ENCODE measurements at places on chromosomes 13 and 19.

DNA sequence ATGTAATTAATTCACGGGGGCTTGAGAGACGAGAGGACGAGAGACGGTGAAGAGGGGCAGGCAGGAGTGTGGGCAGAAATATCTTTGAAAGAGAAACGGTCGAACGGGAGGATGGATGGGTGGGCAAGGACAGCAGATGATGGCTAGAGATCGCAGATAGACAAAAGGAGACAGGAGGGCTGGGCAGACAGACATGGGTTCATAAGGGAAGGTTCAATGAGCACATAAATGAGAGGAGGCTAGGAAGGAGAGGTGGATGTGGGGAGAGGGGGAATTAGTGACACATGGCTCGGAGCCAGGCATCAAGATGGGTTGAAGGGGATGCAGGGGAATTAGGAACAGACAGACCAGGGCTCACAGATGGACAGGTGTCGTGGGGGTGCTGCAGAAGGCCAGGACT lies 1.1 kb downstream of the SYT3 start:
- DNase-seq = no peak

DNA sequence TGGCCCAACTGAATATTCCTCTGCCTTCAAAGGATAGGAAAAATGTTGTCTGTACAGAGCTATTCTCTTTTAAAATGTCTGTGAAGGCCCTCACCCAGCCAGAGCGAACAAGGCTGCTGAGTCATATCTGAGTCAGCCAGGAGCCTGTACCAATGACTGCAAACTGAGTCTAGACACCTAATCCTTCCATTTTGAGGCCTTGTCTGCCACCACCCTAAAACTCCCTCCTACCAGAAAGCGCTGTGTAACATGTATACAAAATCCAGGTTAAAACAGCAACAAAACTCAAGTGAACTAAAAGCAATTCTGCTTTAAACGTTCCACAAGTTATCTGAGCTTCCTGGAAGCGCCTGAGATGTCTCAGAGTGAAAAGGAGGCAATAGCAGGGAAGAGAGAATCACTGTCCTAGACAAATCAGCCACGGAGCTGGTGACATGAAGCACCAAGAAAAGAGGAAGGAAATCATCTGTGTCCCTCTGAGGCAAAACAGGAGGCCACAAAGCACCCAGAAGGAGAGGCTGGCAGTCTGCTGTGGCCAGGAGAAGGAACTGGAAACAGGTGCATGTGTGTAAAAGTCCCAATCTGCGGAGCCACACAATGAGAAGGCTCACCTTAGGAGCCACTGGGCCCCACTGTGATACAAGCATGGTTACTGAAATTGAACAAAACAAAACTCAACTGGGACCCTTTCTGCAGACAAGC lies 10.2 kb downstream of the DHRS12 start:
- peak; percentile 78 for DNase-seq

DNA sequence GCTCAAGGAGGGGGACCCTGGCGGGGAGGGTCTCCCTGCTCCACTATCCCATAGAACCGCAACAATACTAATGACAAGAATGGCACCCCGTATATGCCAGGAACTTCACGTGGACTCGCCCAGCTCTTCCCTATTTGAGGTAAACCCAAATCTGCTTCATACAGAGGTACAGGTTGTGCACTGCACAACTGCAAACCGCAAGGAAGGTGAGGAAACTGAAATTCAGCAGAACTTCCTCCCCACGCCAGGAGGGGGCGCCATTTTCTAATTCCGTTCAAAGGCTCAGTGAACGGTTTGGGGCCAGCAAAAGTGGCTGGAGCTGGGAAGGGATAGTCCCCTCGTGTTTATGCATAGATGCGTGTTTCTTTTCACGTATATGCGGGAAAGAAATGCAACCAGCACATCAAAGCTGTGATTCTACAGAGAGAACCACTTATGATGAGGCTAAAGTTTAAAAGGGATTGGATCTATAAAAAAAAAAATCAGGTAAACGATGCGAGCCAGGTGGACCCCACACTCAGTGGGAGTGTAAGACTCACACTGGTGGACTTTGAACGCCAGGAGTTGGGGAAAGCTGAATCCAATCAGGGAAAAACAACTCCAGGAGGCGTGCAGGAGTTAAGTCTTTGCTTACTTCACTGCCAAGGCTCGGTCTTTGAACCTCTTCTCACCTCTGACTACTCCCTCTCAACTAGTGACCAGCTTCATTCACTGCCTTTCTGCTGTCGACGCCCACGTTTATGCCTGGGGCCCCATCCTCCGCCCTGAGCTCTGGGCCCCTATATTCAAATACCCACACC lies 20.3 kb downstream of the C19orf81 start:
- DNase-seq = peak; percentile 34

DNA sequence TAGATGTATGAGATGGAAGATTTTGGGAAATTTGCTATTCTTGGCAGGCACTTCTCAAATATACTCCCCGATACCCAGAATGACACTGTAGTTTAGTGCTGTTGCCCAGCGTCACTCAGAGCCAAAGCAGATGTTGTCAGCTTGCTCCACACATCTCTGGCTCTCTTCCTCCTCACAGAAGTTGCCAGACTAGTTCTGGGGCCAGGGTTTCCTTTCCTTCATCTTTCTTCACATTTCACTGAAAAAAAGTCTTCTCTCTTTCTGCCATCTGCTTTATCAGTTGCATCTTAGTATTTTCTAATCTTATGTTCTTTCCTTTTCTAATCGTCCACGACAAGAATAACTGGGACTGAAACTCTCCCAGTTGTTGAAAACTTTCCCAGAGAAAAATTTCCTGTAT lies 251.4 kb downstream of the RGCC start:
- DNase-seq = no peak

GRCh38 chr13:47932950-47933923 lies 67.8 kb downstream of the SUCLA2 start:
- DNase-seq = no peak

GRCh38 chr19:13537454-13537853 lies 31.2 kb upstream of the CACNA1A start:
- DNase-seq = no peak
